ENCODE measurements at places on chromosomes 5 and 9.

DNA sequence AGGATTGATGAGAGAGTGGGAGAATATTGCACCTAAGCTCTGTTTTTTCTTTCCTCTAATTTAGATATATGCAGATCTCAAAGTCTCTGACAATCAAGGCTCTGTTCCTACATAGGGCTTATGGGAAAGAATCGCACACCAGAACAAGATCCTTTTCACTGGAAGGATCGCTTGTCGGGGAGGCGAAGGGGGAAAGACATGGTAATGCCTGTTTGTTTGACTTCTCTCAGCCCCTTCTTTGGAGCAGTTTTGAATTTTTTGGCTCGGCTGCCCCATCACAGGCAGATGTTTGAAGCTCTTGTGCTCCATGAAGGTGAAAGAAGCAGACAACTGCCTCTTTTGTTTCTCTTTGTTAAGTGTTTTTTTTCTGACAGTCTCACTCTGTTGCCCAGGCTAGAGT lies 599.9 kb upstream of the ZNF608 start:
- DNase-seq: no peak

GRCh38 chr5:58114324-58114723 lies 345.6 kb downstream of the PLK2 start:
- DNase-seq: no peak

DNA sequence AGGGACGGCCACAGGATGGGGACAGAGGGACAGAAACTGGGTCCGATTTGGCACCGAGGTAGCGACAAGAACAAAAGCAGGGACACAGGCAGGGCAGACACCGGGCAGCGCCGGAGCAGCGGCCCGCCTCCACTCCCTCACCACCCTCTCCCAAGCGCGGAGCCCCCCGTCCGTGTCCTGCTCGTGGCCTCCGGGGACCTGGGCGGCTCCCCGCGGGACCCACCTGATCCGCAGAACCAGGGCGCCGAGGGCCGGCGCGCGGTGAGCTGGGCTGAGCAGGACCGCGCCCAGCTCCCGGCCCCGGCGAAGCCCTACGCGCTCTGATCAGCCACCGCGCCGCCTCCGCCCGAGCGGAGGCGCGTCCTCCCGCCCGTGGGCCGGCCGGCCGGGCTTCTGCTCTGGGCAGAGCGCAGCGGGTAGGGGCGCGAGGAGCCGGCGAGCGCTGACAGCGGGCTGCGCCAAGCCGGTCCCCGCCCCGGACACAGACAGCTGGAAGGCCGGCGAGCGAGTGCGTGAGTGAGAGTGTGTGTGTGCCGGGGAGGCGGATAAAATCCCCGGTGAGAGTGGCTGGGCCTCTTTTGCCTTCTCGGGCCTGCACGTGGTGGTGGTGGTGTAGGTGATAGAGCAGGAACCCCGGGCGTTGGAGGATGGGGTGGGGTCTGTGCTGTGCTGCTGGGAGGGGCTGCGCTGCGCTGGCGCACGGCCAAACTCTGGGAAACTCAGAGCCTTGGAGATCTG lies at the start of gene GGTA1:
TSS of gene GGTA1 (minus strand) at position 418 of the 738 bp plus-strand sequence. CDS start 31,922 bp downstream, outside the sequence.
- DNase-seq: peak; percentile 78

GRCh38 chr9:81826517-81826906 lies 101.7 kb upstream of the SPATA31D4 start:
- DNase-seq: peak; percentile 89

DNA sequence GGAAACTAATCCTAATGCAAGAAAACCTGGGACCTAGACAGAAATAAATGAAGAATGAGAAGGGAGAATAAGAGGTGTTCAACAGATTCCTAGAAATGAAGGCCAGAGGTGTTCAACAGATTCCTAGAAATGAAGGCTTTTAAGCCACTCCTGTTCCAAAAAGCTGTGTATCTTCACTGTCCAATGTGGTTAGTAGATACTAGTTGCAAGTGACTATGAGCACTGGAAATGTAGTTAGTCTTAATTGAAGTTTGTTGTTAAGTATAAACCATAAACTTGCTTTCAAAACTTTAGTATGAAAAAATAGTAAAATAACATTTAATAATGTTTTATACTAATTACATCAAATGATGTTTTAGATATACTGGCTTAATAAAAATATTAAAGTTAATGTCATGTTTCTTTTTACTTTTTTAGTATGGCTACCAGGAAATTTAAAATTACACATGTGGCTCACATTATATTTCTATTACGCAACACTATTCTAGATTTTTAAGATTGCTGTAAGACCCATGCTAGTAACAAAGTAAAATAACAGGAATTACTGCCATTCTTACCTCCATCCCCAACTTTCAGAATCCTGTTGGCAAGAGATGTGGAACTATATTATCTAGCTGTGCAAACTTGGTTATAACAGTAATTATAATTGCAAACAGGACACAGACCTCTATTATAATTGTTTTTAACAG lies 57.5 kb downstream of the RICTOR start:
- no peak for DNase-seq

DNA sequence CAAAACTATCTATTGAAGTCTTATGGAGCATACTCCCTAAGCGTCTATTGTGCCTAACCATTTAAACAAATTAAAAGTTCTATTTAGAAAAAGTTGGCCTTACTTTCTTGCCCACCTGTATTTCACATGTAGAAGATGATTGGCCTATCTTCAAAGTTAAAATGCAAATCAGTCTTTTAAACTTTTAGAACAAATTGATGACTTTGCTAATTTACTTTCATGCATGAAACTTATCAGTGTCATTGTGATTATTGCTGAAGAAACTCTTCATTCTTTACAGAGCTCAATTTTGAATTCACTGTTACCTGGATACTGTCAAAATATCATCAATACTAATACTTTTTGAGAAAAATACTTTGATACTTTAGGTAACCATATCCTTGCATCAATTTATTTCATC lies 216.1 kb downstream of the COX7C start:
- DNase-seq: no peak

DNA sequence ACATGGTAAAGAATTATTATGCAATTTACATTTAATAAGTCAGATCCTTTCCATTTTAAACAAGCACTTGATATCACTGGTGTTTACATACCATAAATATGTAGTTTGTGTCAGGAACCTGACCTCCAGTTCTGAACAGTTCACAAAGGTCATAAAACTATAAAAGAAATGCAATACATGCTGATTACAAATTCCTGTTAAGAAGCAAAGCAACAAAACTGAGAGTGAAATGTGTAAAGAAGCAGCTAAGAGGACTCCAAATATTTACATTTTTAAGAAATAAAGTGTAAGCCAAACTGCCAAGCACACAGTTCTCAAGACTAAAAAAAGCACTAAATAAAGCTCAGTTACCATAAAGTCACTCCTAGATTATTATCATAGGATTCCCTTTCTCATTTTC lies 17.4 kb upstream of the SCAI start:
- DNase-seq: no peak

- DNase-seq: no peak
Observed at GRCh38 chr5:139299486-139299885, 5.9 kb downstream of the MATR3 start.

DNA sequence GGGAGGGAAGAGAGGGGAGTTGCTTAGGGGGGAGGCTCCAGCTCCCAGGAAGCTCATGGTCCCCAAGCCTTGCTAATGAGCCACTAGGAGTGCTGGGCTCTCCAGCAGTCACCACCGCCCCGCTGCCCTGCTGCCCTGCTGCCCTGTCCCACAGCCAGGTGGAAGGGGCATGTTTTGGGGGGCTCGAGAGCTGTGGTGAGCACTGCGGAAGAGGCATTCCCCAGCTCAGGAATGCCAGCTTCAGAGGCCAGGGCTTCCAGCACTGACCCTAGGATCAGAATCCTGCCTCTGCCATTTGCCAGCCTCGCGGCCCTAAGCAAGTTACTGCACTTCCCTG lies 16.9 kb downstream of the SLC6A7 start:
- DNase-seq: no peak

- no peak for DNase-seq
Observed at GRCh38 chr5:103119070-103119764, 721 bp downstream of the GIN1 start.

DNA sequence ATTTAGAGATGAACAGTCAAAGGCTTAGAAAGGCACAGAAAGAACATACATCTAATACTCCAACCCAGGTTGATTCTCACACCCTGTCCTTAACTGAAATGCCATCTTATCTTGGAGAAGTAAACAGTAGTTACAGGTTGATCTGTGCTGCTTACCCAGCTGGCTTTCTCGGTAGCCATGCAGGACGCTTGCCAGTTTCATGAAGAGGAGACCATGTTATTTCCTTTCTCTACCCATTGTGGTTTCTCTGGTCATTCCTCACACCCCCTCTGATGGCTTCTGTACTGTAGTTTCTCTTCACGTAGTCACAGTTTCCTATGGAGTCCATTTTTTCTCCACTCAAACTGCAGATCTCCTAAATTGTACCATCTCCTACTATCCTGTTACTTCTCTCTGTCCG lies 206.0 kb downstream of the SGCD start:
- DNase-seq: no peak

- no peak for DNase-seq
Observed at GRCh38 chr5:17118631-17119030, 98.8 kb upstream of the BASP1 start.

GRCh38 chr5:1910081-1910760 lies 27.5 kb upstream of the IRX4 start:
- DNase-seq: no peak

DNA sequence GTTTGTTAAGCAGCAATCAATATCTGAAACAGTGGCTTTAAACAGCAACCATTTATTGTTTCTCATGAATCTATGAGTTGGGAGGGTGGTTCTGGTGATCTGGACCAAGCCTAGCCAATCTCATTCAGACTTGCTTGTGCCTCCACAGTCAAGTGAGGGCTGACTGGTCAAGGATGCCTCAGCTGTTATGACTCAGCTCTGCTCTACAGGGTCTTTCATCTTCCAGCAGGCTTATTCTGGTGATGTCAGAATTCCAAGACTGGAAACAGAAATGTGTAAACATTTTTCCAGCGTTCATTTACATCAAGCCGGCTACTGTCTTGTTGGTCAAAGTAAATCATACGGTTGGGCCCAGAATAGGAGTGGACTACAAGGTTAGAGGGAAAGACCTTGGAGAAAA lies 2.5 kb upstream of the PIP5K1B start:
- no peak for DNase-seq

- no peak for DNase-seq
Observed at GRCh38 chr5:119016125-119016774, 27.9 kb upstream of the DTWD2 start.

DNA sequence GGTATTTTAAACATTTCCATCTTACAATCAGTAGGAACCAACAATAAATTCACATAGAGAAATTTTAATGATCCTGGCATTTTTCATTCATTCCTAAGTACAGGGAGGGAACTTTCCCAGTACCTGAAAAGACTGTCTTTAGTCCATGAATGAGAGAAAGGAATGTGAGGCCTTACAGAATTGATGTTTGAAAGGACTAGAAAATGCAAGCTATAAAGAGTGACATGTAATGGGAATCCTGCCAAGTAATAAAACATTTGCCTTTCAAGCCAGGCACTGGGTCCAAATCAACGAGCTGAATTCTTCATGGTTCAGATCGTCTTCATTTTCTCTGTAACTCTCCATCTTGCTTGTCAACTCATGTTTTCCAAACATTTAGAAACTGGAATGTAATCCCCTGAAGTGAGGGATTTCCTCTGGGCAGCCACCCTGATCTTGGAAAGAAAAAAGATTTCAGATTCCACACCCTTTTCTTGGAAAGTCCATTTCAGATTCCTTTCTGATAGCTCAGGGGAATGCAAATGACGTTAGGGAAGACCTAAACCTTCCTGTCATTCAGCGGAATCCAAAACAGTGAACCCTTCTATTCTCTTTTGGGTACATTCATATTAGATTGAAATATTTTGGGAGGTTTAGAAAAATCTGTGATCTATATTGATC lies 315.8 kb downstream of the SH3GL2 start:
- no peak for DNase-seq

DNA sequence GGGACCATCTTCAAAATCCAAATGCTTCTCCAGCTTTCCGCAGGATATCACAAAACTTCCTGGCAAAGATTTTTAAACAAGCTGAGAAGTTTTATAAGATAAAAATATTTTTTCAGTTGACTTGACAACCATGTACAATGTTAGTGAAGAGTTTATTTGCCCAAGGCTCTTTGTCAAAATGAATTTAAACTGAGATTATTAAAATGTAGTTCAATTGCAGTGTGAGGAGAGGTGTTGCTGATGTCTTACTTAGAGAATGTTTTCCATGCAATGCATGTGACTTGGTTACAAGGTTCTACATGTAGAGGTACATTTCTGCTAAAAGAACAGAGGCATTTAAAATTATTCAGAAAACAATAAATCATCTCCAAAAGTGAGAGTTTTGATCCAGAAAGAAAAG lies 131.4 kb upstream of the MINAR2 start:
- peak; percentile 55 for DNase-seq

- DNase-seq: no peak
Observed at GRCh38 chr9:132774886-132775285, 103.2 kb downstream of the AK8 start.

DNA sequence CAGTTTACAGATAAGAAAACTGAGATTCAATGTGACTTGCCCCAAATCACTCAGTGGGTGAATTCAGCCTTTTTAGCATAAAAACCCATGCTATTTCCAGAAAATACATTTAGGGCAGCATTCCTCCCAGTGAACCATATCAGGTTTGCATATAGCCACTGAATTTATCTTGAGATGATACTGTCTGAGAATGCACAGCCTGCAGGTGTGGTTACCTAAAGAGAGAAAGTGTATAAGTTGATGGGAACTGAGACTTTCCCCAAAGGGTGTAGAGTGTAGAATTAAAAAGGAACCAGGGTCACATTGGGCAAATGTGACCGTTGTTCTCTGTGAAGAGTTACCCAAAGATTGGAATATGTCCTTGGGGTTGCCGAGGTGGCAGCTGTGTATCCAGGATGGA lies 100.0 kb upstream of the PIK3R1 start:
- no peak for DNase-seq

DNA sequence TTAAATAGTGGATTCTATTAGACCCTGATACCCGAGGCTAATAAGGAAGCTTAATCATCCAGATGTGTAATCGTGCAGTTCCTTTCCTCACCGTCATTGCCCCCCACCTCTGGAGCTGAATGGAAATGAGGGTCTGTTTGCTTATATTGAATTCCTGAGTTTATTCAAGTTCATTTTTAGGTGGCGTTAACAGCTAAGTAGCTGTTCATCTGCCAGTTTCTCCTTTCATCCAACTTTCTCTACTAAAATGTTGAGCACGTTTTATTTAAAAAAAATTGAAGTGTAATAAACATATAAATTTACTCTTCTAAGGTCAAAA lies 291.0 kb downstream of the DOCK8 start:
- DNase-seq: no peak

DNA sequence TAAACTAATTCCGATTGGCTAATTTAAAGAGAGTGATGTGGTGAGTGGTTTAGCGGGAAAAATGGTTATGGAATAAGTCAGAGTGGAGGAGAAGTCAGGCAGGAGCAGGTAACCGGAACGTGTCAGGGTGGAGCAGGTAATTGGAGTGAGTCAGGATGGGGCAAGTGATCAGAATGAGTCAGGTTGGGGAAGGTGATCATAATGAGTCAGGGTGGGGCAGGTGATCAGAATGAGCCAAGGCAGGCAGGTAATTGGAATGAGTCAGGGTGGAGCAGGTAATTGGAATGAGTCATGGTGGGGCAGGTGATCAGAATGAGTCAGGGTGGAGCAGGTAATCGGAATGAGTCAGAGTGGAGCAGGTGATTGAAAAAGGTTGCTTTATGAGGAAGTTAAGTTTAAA lies 101.4 kb downstream of the TMEM167A start:
- no peak for DNase-seq

Data from muscle of arm (tissue), 14 donors.